T-helper 1 cell (primary cell): ENCODE measurements at places on chromosomes 3 and 15.

GRCh38 chr15:74614744-74615507 lies 710 bp upstream of the CLK3 start:
- DNase-seq, result peak; percentile 90

DNA sequence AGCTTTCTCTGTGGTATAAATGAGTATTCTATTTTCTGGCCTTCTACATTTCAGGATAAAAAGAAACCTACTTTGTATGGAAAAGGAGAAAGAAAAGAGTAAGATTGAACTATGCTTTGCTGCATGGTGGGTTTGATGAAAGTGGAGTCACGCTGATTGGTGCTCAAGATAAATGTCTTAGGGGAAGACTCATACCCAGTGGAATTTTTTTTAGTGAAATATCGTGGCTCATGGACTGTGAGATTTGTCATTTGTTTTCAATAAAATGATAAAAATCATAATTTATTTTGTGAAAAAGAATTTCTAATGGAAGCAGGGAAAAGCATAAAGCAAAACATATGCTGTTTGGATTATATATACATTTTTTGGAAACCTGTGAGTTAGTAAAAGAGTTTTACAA lies 292.5 kb downstream of the ZPLD1 start:
- DNase-seq, result no peak

DNA sequence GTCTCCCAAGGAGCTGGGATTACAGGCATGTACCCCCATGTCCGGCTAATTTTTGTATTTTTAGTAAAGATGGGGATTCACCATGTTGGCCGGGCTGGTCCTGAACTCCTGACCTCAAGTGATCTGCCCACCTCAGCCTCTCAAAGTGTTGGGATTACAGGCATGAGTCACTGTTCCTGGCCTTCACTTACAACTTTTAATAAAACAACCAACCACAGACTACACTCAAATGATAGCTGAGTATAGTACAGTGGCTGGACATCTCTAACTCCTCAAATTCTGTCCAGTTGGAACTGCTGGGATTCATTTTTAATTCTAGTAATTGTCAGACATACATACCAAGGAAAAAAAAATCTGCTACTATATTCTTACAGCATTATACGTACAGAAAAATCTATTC lies 71.0 kb downstream of the PBRM1 start:
- no peak for DNase-seq

GRCh38 chr3:9875448-9875847 lies 4.6 kb downstream of the CIDEC start:
- DNase-seq, result no peak

GRCh38 chr3:194986208-194987043 lies 284.5 kb downstream of the XXYLT1 start:
- DNase-seq, result no peak

DNA sequence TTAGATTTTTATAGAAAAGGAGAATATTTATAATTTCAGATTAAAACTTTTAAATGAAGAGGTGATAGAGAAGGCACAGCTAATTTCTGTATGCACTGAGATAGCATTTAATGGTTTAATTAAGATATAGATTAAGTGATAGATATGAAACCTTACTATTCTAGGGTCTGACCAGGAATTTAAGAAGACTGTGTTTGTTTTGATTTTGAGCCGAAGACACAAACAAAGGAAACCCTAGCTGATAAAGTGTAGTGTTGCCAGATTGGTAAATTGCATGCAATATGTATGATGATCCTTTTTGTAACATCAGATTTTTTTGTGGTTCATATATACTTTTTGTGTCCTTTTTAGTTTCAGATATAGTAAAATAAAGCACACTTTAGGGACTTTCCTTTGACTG lies 141.8 kb downstream of the ZPLD1 start:
- DNase-seq, result no peak

DNA sequence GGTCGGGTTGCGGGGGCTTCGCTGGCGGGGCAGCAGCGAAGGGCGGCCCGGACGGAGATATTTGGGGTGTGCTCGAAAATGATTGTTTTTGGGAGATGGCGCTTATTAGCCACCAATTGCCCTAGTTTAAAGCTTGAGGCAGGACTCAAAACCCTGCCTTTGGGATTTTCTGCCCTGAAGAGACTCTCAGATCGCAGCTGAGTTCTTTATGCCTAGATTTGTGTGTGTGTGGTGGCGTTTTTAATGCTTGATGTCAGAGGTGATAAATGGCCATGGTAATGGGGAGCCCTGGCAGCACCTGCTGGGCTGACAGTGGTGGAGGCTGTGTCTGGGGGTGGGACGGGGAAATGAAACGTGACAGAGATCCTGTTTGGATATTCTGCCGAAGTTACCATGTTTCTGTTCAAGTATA lies 604 bp downstream of the KCTD6 start:
- no peak for DNase-seq

GRCh38 chr15:55007561-55007960 lies 189.2 kb downstream of the RSL24D1 start:
- DNase-seq, result no peak

DNA sequence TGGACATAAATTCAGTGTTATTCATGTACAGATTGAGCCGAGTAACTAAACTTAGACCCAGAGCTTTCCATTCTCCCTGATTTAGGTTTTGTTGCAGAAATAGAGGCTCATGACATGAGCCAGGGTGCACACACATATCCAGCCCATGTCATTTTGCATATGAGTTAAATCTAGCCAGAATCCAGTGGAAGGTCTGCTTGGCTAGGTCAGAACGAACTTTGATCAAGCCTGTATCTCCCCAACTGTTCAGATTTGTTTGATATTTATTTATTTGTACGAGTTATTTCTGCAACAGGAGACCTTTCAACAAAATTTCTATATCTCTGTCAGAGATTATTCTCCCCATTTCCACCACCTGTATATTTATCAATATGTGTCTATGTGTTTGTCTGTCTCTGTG lies 247.5 kb upstream of the THBS1 start:
- no peak for DNase-seq

GRCh38 chr3:192237992-192238608 lies 489.2 kb downstream of the FGF12 start:
- no peak for DNase-seq

DNA sequence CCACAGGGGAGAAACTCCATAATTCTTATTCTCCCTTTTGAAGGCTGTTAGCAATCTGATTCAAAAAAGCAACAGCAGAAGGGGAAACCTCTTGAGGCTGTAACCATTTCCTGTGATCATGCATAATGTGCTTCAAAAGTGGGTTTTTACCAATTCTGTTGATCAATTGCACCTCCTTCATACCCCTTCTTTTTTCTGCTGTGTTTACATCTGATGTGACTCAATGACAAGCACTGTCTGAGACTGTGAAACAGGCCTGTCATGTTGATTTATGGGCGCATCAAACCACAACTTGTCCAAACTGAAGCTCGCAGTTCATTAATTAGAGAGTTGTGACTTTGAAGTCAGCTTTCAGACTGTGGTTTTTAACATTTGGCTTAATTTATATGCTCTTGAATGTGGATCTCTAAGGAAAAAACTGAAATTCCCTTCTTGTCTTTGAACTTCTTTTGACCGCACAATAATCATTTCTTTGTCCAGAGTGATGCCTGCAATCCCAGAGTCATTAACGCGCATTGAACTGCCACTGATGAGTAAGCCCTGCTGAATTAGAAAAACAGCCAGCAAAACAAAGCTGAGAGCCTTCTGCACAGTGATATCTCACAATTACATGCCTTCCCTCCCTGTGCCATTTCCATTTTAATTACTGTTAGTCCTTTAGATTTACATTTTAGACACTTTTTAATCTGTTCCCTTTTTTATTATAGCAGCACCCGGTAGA lies 532.8 kb downstream of the FOXP1 start:
- DNase-seq, result peak; percentile 70

DNA sequence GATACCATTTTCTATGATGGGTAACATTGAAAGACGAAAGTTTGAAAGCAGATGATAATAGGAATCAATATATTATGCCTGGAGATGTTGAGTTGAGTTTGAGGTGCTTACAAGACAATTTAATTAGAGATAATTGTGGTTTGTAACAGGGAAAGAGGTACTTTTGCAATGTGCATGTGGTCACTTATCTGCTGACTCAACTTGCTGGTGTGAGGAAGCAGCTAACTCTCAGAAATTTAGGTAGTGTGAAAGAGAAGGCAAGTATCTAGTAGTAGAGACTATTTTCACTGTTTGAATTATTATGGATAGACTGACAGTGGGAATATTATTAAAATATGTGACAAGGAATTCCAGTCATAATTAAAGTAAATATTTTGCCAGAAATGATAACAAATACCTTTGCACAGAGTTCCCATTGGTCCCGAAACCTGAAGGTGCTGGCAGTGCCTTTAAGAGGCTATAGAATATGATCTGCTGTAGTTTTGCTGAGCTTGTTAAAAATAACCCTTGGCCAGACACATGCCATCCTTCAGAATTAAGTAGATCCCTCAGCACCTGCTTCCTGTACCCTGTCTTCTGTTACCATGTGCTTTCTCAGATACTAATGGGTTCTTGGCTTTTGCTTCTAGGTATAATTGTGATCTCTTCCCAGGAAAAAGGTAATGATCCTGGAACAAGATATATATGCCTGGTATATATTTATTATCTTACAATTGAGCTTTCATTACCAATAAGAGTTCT lies 315.9 kb downstream of the BCHE start:
- DNase-seq, result no peak

GRCh38 chr15:70212963-70213315 lies 115.2 kb upstream of the TLE3 start:
- DNase-seq, result no peak

DNA sequence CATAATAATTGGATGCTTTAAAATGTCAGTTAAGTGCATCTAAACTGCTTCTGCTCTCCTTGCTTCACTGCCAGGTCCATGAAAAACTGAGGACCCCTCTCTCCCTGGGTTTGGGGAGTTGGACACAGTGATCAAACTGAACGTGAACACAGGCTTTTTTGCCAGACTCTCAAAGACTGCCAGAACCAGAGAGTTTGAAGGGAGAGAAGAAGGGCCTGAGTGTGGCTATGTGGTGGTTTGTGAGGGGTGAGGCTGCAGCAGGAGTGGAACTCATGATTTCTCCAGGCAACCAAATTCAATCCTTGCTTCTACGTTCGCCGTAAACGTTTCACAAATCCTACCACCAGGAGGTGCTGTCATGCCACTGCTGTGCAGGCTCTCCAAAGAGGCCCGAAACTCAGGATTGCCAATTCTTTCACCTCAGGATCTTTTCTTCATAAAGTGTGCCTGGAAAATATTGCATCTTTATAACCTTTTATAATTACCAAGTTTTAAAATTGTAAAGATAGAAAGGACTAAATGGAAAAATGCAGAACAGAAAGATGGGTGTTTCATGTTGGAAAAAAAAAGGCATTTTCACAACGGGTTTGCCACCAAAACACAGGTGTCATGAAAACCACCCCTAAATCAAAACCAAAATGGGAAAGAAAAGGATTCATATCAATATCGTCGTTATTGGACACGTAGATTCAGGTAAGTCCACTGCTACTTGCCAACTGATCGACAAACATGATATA lies 19.7 kb downstream of the TM4SF4 start:
- no peak for DNase-seq

DNA sequence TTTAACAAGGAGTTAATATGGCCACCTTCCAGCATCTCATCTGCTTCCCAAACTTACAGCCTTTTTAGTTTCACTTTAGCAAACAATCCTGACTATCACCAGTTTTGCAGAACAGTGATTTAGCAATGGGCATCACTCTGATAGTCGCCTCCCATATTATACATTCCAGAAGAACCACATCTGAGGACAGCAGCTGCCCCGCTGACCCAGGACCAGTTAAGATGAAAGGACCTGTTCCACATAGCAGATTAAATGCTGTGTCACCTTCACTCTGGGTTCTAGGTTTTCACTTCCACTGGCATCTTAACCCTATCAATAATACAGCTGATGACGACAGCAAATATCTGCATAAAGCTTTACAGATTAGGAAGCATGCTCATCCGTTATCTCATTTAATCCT lies 99.8 kb downstream of the TRIM69 start:
- no peak for DNase-seq

DNA sequence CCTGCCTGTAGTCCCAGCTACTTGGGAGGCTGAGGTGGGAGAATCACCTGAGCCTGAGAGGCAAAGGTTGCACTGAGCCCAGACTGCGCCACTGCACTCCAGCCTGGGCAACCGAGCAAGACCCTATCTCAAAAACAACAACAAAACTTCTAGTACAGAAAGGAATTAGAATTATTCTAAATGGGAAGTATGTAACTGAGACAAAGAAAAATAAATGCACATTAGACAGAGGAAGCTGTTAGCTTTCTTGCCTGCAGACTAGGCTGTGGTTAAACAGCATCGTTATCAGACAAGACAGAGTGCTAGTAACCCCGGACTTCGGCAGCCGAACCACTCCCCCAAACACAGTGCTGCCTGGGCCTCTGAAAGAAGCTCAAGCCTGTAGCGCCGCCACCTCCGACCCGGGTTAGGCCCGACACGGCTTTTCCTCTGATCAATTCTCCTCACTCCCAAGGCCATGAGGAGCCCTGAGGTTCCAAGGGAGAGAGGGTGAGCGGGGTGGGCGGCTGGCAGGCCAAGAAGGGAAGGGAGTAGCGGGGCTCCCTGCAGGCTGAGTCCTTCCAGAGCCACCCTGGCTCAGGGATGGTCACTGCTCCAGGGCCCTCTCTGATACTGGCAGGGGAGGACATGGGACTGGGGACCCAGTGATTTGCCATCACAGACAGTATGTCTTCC lies 44.8 kb upstream of the MUC4 start:
- DNase-seq, result no peak

- no peak for DNase-seq
These were observed 616.0 kb upstream of the TBL1XR1 start for GRCh38 chr3:177813322-177813721.

GRCh38 chr3:13245615-13245978 lies 172.4 kb upstream of the IQSEC1 start:
- no peak for DNase-seq

GRCh38 chr15:71548401-71548807 lies 261.9 kb upstream of the NR2E3 start:
- no peak for DNase-seq

- DNase-seq, result no peak
These were observed 56.4 kb downstream of the CRYGS start for GRCh38 chr3:186487819-186488218.

GRCh38 chr3:114809668-114810413 lies 337.2 kb downstream of the ZBTB20 start:
- DNase-seq, result no peak

GRCh38 chr3:24004171-24004938 lies 59.3 kb downstream of the NR1D2 start:
- DNase-seq, result no peak
